ENCODE measurements at places on chromosomes 12 and 14.

DNA sequence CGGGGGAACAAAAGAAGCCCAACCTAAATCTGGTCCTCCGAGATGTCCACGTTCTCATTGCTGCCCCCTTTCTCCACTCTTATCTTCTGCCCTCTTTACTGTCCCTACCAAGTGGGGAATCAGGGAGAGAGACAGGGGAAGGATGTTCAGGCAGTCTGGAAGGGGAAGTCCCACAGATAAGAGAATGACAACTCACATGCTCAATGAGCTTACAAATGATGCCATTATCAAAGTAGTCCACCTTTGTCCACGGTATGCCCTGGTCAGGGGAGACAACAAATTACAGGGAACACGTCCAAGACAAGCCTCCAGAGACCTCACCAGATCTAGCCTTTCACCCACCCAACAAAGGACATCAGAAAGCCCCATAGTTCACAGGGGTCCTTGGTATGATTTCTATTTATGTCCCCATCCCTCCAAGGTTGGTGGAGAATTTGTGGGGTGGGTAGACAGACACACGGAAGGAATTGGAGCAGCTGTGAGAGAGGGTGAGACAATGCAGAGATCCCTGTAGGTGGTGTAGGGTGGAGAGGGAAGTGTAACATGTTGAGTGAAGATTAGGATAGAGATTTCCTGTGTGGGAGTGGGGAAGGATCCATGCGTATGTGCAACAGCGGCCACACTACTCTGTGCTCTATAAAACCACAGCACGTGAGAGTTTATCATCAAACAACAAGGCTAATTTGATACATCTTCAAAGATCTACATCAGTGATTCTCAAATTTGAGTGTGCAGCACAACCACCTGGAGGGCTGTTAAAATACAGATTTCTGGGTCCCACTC is 10.7 kb downstream of the MYO1A start:
- H3K4me3 ChIP-seq = no peak overlapping the region
- DNase-seq = no peak
- no peaks in the 10 kb centered on the region for H3K4me1 ChIP-seq
- peaks cover 12% of the 10 kb centered on the region for H3K36me3 ChIP-seq

DNA sequence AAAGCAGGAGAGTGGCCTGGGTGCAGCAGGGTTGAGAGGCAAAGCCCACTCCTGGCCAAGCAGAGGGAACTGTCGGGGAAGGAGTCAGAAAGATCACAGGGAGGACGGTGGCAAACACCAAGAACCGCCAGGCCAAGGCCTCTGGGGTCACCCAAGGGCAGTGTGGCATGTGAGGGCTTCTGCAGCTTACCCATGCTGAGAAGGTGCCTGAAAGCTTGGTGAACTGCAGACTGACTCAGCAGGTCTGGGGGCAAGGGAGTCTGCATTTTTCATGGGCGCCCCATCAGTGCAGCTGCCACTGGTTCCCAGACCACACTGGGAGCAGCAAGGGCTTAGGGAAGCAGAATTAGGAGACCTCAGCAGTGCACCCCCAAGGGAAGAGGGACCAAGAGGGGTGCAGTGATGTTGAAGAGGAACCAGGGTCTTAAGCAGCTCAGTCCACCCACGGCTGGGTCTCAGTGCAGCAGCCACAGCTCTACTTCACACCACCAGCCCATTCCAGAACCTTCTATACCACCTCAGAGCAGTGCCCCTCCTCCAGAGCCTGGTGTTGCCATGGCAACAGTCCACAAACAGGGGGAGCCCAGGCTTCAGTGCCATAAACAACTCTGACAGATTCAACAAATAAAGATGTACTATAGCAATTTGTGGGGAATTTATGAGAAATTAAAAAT is 59.4 kb downstream of the ITPK1 start:
- no peak overlapping the region for H3K4me3 ChIP-seq
- DNase-seq = no peak
- H3K27me3 ChIP-seq = no peaks in the 10 kb centered on the region
- H3K27ac ChIP-seq = peak overlapping the region; percentile 62

DNA sequence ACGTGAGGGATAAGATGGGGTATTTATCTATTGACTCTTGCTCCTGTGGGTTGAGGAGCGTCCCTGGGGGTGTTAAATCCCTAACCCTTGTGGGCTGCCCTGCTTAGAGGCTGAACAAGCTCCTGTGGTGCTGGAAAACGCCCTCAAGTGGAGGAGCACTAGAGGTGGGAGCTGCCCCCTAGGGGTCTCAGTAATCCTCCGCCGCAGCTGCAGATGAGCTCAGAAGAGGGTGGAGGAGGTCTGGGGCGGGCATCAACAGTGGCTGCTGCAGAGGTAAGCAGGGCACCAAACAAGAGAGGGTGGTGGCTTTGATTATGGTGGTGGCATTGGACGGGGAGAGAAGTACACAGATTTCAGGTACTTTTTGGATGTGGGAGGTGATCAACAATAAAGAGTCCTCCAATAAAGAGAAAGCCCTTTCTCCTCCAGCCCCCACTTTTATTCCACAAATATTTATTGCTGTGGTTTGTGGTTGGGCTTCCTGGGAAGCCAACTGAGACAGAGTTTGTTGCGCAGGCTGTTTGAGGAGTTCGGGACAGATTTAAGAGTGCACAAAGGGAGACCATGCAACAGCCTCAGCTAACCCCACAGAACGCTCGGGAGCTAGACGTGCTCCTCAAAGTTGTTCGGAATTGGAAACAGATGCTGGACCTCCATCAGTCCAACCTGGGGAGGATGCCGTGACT is 179.9 kb downstream of the ADCK1 start:
- no peak overlapping the region for H3K27ac ChIP-seq
- DNase-seq = no peak
- H3K4me3 ChIP-seq = no peak overlapping the region
- H3K36me3 ChIP-seq = no peaks in the 10 kb centered on the region
- H3K4me1 ChIP-seq = peaks cover 14% of the 10 kb centered on the region
- peaks cover 4% of the 10 kb centered on the region for H3K27me3 ChIP-seq

GRCh38 chr12:47160316-47161244 is 80.8 kb upstream of the AMIGO2 start:
- no peak for DNase-seq
- no peak overlapping the region for H3K4me3 ChIP-seq
- H3K27me3 ChIP-seq = no peaks in the 10 kb centered on the region
- H3K4me1 ChIP-seq = peaks cover 5% of the 10 kb centered on the region

- no peaks in the 10 kb centered on the region for H3K27me3 ChIP-seq
- DNase-seq = no peak
- H3K4me1 ChIP-seq = peaks cover 6% of the 10 kb centered on the region
- no peak overlapping the region for H3K4me3 ChIP-seq
- H3K36me3 ChIP-seq = no peaks in the 10 kb centered on the region
Measured at GRCh38 chr12:68560851-68561422, 49.8 kb upstream of the RAP1B start.

Measured in stomach (tissue), 19 donors.